Left lung (tissue), 14 donors: ENCODE measurements at places on chromosomes 13 and 19. TPM values are rescaled to one million over a fixed set of nuclear protein-coding genes. Genes with fewer than 3 reads are reported as not detected.

The S1PR2 gene
- polyA plus RNA-seq = 44.4 TPM

The SOX1 gene
- not detected for polyA plus RNA-seq

The MEIOSIN gene
- not detected for polyA plus RNA-seq

The SMIM44 gene
- not detected for polyA plus RNA-seq

The KLK4 gene
- not detected for polyA plus RNA-seq

The NLRP7 gene
- polyA plus RNA-seq = not detected

The DCAF15 gene
- polyA plus RNA-seq = 31.9 TPM

The ZNF791 gene
- polyA plus RNA-seq = 22.5 TPM
